ENCODE measurements at places on chromosomes 16 and 17.

GRCh38 chr17:82869536-82869935, 29.7 kb upstream of the ZNF750 start:
- DNase-seq = no peak

- no peak for DNase-seq
Measured at GRCh38 chr17:45431531-45432404, 902 bp downstream of the ARHGAP27 start.

DNA sequence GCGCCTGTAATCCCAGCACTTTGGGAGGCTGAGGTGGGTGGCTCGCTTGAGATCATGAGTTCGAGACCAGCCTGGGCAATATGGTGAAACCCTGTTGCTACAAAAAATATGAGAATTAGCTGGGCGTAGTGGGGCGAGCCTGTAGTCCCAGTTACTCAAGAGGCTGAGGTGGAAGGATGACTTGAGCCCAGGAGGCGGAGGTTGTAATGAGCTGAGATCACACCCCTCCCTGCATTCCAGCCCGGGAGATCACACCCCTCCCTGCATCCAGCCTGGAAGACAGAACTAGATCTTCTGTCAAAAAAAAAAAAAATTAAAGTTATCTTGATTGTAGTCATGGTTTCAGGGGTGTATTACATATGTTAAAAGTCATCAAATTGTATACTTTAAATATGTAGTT, 26.8 kb upstream of the GLG1 start:
- DNase-seq = no peak

- DNase-seq = no peak
Measured at GRCh38 chr17:70955441-70955840, 786.1 kb downstream of the KCNJ2 start.
